ENCODE measurements at places on chromosomes 4 and X.

DNA sequence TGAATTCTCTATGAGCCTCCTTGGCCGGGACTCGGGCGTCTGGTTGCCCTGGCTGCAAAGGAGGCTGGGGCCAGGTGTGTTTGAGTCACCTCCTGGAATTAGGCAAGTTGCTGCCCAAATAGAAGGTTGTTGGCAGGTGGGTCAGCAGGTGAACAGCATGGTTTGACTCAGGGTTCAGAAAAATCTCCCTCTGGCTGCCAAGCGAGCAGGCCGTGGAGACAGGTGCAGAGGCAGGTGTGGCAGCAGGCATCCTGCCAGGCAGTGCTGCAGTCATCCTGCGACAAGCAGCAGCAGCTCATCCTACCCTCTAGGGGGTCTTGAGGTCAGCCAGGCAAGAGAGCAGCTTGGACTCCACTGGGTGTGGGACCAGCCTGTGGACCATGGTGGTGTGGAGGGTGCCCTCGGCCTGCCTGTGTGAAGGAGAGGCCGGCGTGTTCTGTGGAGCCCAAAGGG, 8.2 kb downstream of the MSANTD1 start:
- no peak for DNase-seq

GRCh38 chr4:181259081-181259709, 984.0 kb upstream of the TENM3 start:
- DNase-seq = no peak

DNA sequence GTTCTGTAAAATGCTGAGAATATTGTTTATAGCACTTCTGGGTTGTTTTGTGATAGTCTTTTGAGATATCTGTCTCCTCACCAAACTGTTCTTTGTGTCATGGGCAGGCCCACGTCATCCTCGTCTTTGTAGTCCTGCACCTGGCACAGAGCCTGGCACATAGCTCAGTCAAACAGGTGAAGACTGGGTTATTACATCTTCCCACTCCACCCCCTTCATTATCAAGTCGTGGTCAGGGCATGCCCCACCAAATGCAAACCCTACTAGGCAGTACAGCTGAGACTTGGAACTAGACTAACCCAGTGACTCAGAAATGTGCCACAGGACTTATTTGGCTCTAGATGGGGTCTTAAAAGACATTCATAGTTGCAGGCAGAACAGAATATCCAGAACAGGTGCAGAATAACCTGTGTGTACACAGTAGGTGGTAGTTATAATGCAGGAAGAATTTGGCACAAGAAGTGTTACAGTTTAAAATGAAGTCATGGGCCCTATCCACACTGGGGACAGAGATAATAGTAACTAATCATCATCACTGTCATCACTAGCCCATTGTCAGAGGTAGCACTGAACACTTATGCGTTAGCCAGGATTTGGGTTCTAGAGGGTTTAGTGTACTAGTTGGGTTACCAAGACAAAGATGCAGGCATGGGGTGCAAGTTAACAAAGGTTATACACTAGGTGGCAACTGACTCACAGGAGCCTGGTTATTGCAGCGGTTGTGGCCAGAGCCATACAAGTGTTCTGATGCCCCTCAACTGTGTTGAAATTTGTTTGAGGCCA, 74.9 kb downstream of the TBL1X start:
- peak; percentile 55 for DNase-seq

GRCh38 chr4:37568489-37568888, 117.7 kb downstream of the RELL1 start:
- peak; percentile 69 for DNase-seq

DNA sequence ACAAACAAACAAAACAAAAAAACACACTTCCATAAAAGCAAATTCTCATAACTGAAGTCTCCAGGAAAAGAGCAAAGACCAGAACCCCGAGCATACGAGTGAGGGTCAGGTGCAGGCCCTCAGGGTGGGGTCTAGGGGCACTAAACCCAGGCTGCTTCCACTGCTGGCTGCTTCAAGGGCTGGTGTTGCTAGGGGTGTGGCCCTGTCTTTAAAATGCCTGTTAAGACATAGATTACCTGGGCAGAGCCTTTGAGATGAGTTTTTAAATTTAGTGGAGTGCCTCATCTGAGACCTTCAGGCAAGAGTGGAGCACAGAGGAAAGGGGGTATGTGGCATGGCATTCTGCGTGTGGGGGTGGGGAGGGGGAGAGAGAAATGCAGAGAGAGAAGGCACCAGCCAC, 87.0 kb downstream of the FHDC1 start:
- peak; percentile 75 for DNase-seq

- peak; percentile 78 for DNase-seq
These were observed 2.1 kb downstream of the LEF1 start for GRCh38 chr4:108166441-108167315.

GRCh38 chr4:43331226-43332051, 438.9 kb downstream of the GRXCR1 start:
- DNase-seq = no peak
